ENCODE measurements at places on chromosomes 6 and 20.

DNA sequence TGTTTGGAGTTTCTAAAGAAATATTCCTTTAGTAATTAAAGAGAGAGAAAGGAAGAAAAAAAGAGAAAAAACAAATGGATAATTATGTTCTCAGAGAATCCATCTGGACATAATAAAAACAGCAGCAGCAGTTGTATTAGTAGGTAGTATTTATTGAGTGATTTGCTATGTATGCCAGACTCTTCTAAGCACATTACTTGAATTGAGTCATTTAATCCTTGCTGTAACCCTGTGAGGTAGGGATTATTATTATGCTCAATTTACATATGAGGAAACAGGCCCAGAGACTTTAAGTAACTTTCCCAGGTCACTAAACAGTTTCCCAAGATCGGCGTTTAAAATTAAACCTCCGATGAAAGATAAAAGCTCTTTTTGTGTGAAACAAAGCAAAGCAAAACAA lies 238.8 kb downstream of the TSHZ2 start:
- no peak for DNase-seq

- no peak for DNase-seq
Observed at GRCh38 chr6:41722969-41723529, 12.4 kb downstream of the TFEB start.

DNA sequence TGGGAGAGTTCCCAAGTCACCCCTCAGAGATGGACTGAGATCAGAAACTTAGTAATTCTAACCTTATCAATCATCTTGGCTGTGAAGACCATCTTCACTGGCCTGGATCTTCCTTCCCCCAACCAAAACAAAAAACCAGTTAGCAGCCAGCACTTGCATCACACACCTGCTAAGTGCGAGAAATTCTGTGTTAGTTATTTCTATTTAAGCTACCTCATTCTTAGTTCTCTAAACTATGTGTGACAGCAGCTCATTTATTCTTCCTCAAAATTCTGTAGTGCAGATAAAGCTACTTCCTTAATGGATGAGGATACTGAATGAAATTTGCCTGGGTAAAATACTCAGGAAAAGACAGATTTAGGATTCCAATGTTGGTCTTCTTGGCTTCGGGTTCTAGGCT lies 18.2 kb upstream of the TAGAP start:
- no peak for DNase-seq

DNA sequence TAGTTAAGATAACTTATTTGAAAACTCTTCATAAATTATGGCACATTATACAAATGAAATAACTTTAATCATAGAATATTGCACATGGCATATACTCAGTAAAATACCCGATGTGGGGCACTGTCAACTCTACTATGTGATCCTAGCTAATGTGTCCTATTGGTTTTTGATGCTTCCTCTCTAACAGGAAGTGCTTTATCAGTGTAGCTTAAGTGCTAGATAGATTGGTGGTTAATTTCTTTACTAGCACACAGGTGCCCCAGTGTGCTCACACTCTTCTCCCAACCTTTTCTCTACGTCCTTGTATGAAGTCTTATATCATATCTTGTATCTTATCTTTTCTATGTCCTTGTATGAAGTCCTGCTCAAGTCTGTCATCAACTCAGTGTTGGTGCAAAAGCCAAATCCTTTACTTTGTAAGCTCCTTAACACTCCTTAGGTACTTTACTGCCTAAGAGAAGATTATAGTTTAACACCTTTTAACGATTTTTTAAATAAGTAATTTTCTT lies 358.9 kb downstream of the CENPW start:
- DNase-seq = no peak

GRCh38 chr6:11648436-11648775 lies 110.9 kb downstream of the TMEM170B start:
- DNase-seq = no peak

- no peak for DNase-seq
Observed at GRCh38 chr20:17614812-17615644, 45.2 kb downstream of the DSTN start.

GRCh38 chr6:113560376-113560775 lies 296.8 kb upstream of the MARCKS start:
- DNase-seq = no peak

DNA sequence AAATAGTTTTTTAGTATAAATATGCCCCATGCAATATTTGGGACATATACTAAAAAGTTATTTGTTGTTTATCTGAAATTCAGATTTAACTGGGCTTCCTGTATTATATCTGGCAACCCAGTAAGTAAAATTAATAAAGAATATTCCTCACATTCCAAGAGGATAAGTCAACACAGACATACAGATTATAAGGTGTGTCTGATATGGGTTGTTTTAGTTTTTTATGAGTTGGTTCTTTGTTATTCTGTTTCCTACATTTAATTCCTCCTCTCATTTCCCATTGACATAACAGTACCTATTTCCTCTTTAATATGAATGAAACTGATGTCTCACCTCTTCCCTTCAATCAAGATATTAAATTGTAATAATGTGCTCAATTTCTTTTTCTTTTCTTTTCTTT lies 1.7 kb upstream of the PLA2G7 start:
- DNase-seq = no peak

- DNase-seq = no peak
Observed at GRCh38 chr6:105319331-105319730, 83.6 kb downstream of the PREP start.

GRCh38 chr6:25359891-25360290 lies 80.7 kb downstream of the CARMIL1 start:
- DNase-seq = no peak

GRCh38 chr20:50346374-50347283 lies 156.0 kb downstream of the CEBPB start:
- no peak for DNase-seq

GRCh38 chr20:38242848-38243708 lies 17.5 kb downstream of the KIAA1755 start:
- no peak for DNase-seq

DNA sequence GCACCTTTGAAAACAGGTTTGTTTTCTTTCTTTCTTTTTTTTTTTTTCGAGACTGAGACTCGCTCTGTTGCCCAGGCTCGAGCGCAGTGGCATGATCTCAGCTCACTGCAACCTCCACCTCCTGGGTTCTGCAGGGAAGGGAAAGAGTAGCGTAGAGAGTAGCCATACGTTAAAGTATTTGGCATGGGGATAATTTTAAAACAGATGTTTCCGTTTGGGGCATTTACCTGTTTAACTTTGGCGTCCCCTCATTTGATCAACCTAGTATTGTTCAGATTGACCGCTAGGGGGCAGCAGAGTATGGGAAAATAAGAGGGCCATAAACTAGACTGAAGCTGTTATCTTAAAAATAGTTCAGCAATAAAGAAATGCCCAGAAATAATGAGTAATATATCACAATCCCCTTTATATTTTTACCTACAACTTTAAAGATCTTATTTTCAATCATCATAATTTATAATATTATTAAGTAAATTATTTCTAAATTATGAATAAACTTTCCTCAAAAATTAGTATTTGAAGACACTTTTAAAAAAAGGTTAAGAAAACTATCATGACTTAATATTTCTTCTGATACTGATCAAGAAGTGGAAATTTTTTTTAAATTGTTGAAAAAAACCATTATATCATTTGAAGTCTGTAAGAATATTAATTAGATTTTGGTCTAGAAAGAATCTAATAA lies 7.6 kb upstream of the TAAR9 start:
- peak; percentile 56 for DNase-seq

GRCh38 chr20:59305908-59306655 lies 5.7 kb downstream of the EDN3 start:
- no peak for DNase-seq

- DNase-seq = no peak
Observed at GRCh38 chr20:62603021-62603906, 39.0 kb upstream of the SLCO4A1 start.

DNA sequence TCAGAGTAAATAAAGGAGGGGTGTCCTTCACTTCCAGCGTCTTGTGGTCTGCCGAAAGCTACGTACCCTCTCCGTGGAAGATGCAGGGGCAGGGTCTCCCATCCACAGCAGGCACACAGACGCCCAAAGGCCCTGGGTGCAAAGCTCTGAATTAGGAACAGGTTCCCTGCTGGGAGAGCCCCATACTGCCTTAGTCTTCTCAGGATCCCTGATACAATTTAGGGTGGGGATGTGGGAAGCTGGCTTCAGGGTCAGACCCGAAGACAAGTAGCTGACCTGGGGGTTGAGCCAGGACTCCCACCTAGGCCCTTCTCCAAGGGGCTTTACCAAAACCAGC lies 74.1 kb downstream of the TTLL2 start:
- no peak for DNase-seq

- DNase-seq = no peak
Observed at GRCh38 chr6:106733386-106733785, 104.0 kb downstream of the QRSL1 start.

DNA sequence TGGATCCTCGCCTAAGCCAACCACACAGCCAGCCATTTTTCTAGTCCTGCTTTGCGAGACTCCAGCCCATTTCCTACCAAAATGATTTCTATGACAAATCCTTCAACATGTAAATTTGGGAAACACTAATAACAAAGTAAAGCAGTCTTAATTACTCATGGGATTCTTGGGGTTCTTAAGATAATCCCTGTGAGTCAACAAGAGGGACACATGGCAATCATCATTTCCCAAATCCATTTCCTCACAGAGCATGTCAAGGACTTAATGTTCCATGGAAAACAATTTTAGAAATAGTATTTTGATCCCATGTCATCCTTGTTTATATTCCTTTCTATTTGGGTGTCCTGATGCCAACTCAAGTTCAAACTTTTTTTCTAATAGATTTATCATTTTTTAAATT lies 322.7 kb upstream of the NOX3 start:
- no peak for DNase-seq

GRCh38 chr6:40369042-40369441 lies 218.1 kb downstream of the LRFN2 start:
- no peak for DNase-seq

- DNase-seq = no peak
Observed at GRCh38 chr6:63844287-63844686, 208.7 kb downstream of the PHF3 start.

DNA sequence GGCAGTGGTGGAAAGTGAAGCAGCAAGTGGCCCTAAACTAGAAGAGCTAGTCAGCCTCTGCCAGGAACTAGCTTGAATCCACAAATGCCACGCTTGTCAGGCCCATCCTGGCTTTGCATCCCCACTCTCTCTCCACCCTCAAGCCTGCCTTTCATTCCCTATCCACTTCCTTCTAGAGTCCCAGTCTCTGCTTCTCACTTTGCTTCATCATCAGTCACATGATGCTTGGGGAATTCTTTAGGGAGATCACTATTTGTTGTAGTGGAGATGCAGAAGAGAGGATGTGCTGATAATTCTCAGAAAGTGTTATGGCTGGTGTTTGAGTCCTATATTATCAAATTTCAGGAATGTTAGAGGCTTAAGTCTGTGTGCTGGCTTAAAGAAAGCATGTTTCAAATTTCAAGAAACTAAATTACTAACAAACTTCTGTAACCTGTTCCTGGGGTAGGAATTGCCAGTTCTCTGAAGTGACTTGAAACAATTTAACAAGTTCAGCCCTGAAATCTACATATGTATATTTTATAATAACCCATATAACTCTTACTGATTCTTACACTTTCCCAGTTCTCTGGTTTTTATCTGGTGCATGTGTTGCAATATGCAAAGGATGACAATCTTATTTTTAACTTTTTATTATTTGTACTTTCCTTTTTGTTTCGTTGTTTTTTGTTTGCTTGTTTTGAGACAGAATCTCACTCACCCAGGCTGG lies 7.5 kb downstream of the TRIM39 start:
- DNase-seq = no peak

GRCh38 chr6:53792016-53792415 lies 2.8 kb upstream of the LRRC1 start:
- DNase-seq = no peak

- no peak for DNase-seq
Observed at GRCh38 chr6:38364127-38364526, 275.6 kb downstream of the BTBD9 start.

DNA sequence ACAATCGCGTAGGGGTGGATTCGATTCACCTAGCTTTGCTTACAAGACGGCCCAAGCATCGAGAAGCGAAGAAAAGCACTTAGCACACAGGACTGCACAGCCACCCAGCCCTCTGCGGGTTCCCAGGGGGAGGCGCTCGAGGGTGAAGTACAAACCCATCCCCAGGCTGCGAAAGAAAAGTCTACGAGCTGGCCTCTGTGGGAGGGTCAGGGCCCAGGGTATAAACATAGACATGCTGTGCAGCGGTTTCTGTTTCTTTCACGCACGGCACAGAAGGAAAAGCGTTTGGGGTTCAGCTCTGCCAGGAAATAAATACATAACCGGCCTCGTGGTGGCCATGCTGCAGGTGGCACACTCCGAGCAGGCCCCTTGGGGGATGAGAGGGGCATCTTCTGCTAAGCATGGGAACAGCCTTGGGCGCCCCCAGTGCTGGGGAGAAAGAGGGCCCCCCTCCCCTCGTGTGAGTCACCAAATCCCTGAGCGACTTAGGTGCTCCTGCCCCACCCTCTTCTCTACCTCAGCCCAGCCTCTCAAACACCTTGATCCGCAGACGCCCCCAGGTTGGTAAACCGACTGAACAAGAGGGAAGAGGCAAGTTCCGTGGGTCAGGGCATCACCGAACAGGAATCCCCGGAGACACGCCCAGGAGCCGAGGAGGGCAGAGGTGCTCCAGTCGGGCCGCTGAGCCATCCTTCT lies 91.6 kb upstream of the RIPOR2 start:
- DNase-seq = no peak

- DNase-seq = no peak
Observed at GRCh38 chr6:5937936-5938706, 68.6 kb downstream of the NRN1 start.

GRCh38 chr20:4090756-4091489 lies 75.6 kb upstream of the RNF24 start:
- DNase-seq = no peak

GRCh38 chr6:7684843-7685242 lies 41.1 kb upstream of the BMP6 start:
- no peak for DNase-seq

GRCh38 chr20:61451953-61452352 lies 199.9 kb downstream of the CDH4 start:
- no peak for DNase-seq

All from stimulated activated CD8-positive, alpha-beta memory T cell treated with anti-CD3 and anti-CD28 coated beads, Interleukin-4, amount 100 ng/mL, for 1 hour (primary cell).